ENCODE measurements at places on chromosomes 1 and 21.

DNA sequence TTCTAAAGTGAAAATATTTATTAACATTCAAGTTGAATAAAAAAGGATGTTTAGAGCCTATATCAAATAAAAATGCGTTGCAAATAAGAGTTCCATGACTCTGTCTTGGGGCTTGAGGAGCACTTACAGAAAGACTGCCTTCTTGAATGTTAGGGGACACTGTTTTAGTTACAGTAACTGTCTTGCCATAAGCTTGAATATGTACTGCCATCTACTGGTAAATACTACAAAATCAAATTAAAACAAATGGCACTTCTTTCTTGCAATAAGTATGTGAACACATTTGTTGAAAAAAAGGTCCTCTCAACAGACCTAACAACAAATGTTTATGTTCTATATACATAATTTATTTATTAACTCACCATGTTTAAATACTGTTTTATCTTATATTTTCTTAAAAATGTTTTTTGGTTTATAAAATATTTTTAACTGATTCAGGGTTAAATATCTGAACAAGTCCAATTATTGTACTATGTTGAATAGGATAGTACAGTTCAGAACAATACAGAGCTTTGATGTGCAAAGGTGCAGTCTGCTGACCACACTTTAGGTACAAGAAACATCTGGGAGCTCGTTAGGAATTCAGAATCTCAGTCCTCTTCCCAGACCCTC, 199.5 kb downstream of the LRRIQ3 start:
- DNase-seq = no peak

GRCh38 chr1:76113446-76113845, 38.9 kb downstream of the ST6GALNAC3 start:
- DNase-seq = no peak

- peak; percentile 67 for DNase-seq
Measured at GRCh38 chr21:43611598-43612369, 47.5 kb downstream of the HSF2BP start.

GRCh38 chr1:208015255-208015654, 104.3 kb upstream of the CD34 start:
- DNase-seq = no peak

DNA sequence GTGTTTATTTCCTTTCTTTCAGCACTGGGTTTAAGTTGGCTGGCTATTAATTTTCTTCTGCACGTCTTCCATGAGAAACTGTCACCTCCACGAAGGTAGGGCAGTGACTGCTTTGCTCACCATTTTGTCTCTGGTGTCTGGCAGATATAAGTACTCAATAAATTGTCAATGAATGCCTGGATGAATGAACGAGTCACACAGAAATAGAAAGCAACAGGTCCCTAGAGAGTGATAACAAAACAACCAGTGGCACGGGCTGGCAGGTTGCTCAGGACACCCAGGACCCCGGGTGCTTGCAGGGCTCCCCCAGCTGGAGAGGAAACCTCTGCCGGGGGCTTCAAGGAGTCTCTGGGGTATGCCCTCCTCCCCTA, 3.2 kb upstream of the MYOC start:
- no peak for DNase-seq

- DNase-seq = peak; percentile 76
Measured at GRCh38 chr21:45074048-45074817, at the start of gene ADARB1. ADARB1 (plus strand) TSS chr21:45074580; CDS start chr21:45171657, 97,077 bp downstream.

- no peak for DNase-seq
Measured at GRCh38 chr1:71918630-71919029, 363.7 kb downstream of the NEGR1 start.

DNA sequence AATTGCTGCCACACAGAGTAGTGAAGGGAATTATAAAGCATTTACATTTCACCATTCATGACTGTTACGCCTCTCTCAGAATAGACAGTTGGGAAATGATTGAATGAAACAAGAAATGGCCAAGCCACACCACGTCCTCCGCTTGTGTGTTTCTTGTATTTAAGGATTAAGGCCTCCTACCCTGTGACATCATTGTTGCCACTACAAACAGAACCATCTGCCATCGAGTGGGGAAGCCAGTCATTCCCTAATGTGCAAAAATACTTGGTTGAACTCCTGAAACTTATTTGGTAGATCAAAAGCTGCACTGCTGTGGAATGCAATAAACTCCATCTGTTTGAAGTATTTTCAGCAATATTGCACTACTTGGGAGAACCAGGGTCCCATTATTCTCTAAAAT, 99.0 kb upstream of the C1orf105 start:
- DNase-seq = no peak

DNA sequence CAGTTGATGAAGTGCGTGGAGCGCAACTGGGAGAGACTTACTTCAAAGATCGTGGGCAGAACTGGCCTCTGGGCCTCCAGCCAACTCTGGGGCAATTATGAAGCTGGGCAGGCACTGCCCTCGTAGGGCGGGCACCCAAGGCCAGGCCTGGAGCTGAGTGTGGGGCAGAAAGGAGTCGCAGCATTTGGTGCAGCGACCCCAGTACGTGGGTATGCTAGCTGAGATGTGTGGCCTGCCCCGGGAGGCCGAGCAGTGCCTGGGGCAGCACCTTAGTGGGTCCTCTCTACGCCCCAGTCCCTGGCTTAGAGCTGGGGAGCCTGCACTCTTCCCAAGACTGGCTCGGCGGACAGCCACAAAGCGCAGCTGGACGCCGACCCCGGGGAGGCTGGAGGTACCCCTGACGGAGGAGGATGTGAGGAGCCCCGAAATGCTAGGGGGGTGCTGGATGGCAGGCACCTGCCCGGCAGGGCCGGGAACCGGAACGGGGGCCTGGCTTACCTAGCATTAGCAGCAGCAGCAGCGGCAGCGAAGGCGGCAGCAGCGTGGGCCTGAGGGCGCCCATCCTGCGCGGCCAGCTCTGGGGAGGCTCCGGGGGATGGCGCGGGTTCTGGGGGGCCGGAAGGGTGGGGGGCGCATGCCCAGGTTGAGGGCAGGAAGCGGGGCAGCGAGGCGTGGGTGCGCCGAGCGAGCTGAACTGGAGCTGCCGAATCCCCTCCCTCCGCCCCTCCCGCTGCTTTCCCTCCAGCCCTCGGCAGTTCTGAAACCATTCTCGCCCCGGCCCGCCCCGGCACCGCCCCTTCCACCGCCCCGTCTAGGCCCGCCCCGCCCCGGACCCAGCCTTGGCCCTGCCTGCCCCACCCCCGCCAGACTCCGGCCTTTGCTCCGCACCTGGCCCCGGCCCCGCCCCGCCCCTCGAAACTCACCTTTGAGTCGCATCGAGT, at the start of gene IGSF8:
IGSF8 (minus strand) TSS at position 709 of the 941 bp plus-strand sequence; CDS start at position 562, 147 bp downstream.
- peak; percentile 95 for DNase-seq

DNA sequence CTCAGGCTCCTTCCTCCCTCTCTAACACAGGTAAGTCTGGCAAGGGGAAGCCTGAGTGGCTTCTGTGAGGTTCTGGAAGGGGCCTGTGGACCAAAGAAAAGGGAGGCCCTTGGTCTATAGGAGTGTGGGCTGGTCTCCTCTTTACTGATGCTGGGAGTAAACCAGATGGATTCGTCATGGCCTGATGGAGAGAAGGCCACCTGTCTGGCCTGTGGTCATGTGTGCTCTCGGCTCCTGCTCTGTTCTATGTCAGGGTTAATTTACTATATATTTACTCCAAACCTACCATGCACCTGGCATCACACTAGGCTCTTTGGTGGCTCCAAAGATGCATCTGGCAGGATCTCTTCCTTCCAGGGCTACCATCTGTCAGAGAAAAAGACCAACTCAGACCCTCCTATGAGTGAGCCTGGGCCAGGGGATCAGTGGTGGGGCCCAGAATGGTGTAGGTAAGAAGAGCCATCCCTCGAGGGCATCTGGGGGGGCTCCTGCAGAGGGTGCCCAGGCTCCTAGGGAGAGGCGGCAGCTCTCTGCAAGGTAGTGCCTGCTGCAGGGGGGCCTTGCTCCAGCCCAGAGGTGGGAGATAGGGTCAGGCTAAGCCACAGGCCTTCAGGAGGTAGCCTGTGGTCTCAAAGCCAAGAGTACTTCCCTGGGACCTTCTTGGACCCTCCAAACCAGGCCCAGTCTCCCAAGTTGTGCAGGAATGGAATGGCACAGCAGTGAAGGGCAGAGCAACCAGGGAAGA, 68.2 kb upstream of the SELENON start:
- DNase-seq = no peak

GRCh38 chr1:153679337-153680119, 1.0 kb downstream of the NPR1 start:
- peak; percentile 83 for DNase-seq

DNA sequence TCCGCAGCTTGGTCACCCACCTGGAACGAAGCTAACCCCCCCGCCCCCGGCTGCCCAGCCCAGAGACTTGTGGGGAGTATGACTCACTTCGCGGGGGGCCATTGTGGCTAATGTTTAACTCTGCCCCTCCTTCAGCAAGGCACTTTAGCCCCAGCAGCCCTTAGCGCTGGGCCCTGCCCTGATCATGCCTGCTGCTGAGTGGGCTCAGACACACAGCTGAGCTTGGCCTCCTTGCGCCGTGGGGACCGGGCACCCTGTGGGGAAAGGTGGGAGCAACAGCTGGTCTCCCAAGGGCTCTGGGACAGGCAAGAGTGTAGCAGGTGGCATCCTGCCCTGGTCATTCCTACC, 6.3 kb upstream of the LAD1 start:
- no peak for DNase-seq

DNA sequence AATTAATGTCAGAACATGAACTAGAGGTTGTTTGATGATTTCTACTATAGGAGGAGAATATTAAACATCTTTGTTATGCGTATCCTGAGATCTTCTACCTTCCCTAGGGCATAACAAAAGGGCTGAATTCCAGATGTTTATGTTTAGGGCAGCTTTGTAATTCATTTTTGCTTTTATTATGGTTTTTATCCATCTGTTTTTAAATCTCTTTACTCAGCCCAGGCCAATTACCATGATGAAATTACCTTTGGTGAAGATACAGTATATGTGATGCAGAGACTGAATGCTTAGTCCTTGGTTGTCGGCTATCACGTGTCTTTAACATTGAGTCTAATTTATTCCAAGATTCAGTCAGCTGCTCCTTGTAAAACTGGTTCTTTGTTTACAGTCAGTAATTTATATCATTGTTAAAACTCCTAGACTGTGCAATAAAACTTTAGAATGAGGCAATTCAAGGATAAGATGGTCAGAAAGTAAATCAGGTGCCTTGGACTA, 176.9 kb downstream of the CTH start:
- DNase-seq = no peak

DNA sequence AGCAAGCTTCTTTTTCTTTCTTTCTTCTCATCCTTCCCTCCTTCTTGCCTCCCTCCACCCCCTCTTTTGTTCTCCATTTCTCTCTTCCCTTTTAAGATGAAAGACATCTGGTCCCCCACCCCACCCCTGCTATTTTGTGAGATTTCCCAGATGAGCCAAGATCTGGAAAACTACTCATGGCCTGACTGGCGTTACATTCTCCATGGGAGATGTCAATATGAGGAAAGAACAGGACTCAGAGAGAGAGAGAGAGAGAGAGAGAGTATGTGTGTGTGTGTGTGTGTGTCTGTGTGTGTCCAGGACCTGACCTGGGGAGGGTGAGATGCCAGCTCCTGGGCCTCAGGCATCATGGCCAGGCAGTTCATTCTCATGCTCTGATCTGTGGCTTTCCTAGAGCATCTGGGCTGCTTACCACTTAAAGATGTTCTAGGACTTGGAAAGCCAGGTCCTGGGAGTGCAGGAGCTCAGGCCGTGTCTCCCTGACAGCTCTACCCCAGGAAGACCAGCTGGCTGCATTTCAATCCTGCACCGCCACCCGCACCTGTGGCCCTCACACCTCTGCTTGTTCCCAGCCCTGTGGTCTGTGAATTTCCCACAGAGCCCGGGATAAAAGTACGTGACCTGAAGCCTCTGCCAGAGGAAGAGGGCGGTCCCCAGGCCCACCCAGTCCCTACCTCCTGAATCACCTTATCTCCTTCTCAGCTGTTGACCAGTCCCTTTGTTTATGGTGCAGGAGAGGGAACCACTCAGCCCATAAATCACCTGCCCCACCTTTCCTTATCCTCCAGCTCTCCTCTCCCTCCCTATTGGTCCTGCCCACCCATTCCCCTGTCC, 3.2 kb upstream of the BEST4 start:
- no peak for DNase-seq

GRCh38 chr1:4657244-4657789, 2.9 kb downstream of the AJAP1 start:
- DNase-seq = peak; percentile 41

DNA sequence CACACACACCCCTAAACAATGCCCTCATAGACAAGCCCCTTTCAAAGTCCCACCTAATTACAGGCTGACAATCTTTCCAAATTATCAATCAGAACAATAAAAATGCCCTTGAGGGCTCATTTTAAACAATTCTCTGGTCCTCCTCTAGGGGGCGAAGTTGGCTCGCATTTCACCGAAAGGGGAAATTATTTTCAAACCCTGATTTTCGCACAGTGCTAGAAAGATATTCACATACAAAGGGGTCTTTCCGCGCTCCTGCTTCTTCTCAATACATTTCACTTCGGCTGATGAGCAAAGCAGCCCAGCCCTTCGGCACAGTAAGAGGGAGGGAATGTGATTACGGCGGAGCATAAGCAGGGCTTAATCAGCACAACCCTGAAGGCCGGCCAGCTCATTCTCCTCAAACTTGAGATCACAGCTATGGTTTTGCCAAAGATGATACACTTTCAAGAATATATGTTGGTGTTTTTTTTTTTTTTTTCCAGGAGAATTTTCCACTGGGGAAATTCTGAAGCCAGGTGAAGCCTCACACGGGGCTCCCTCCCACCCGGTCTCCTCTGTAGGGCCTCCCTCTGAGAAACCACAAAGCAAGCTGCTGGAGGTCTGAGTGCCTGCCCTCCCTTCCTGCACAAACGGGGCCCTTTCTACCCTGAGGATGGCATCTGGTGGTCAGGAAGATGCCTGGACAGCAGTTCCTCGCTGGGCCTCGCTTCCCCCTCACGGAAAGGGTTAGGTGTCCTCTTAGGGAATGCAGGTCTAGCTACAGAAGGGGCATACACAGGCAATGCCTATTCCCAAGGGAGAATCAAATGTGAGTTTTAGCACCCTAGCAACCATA, 66.9 kb downstream of the GNG12 start:
- DNase-seq = peak; percentile 83

DNA sequence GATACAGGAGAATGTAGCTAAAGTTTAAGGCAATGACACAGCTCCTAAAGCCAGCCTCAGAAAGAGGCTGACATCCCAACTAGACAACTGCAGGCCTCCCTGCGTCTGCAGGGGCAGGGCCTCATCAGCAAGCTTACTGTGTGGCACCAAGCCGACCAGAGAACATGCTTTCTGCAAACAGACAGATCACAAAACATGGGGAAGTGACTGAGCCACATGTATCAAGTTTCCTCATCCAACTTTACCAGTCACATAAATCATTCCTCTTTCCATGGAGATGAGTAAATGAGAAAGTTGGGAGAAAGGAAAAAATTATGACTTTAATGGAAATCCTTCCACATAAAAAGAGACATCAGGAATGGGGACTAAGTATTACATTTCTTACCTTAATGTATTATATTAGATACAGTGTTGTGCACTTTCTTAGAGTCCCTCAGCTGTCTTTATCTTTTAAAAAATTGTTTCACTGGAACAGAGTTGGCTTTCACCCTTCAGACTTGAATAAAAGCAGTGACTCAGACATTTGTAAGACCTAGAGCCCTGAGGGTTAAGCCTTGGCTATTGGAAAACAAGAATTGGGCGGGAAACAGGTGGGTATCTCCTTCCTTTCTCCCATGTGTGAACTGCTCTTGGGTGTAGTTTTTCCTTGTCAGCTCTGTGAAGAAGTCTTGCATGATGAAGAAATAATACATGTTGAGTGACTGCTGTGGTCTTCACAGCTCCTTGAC, 305.7 kb upstream of the SNX7 start:
- no peak for DNase-seq

GRCh38 chr1:11804666-11805421, 920 bp downstream of the MTHFR start:
- no peak for DNase-seq
